SHP77 treated with DMSO at 0.1 percent for 48 hours (cell line): ENCODE measurements at places on chromosomes 4 and X.

DNA sequence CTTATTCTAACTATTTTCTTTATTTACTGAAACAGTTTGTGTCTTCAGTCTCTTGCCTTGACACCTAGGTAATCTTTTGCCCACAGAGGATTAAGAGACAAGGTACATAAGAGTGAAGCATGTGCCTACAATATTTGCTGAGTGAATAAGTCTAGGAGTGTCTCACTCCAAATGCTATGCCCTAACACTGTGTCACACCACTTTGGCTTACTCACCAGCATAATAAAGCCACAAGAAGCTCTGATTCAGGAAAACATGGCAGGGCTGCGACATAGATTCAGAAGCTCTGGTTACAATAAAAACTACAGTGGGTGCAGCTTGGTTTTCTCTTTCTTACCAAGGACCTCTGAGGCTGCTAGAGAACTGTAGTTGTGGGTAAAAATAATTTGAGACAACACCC, 127.1 kb downstream of the RBM46 start:
- DNase-seq, result no peak

- DNase-seq, result no peak
Observed at GRCh38 chr4:82694046-82694445, 104.5 kb downstream of the SCD5 start.

DNA sequence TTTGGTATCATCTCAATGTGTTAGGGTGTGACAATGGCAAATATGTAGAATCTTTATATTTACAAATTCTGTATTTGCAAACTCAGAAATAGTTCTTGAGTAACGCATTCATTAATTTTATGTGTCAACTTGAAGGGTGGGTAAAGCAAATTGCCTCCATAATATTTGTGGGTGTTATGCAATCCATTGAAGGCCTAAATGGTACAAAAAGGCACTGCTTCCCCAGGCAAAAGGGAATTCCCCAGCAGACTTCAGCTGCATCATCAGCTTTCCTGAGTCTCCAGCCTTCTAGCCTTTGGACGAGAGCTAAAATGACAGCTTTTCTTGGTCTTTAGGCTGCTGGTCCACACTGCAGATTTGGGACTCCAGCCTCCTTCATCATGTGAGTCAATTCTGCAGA, 292.2 kb upstream of the PCDH7 start:
- DNase-seq, result no peak

- no peak for DNase-seq
Observed at GRCh38 chrX:70479922-70480659, 35.5 kb downstream of the DLG3 start.

GRCh38 chr4:63921561-63921960, 487.7 kb downstream of the TECRL start:
- DNase-seq, result no peak

DNA sequence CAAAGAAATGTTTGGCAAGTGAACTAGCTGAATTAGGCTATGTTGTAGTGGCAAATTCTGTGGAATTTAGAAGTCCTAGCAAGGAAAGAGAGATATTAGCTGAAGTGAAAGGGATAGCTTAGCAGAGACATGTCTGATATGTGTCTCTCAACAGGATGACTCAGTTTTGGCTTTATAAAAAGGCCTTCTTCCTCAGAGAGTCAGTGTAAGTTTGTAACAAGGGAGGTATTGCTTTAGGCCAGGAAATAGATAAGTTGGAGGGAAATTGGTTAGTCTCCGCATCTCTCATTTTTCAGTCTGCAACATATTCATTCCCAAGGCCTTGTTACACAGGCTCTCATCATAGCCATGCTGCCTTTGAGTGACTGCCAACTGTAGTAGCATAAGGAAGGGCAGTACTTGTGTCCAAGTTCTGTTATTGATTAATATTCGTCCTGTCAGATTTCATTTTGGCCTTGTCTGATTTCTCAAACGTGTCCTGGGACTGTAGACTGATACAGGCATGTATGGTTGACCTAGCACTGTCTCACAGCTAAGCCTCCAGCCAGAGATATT, 4.0 kb downstream of the TMEM164 start:
- no peak for DNase-seq

GRCh38 chr4:107210450-107211239, 174.5 kb upstream of the DKK2 start:
- DNase-seq, result no peak
